Ascending aorta (tissue), 2 donors: ENCODE measurements at places on chromosomes 12 and 14.

DNA sequence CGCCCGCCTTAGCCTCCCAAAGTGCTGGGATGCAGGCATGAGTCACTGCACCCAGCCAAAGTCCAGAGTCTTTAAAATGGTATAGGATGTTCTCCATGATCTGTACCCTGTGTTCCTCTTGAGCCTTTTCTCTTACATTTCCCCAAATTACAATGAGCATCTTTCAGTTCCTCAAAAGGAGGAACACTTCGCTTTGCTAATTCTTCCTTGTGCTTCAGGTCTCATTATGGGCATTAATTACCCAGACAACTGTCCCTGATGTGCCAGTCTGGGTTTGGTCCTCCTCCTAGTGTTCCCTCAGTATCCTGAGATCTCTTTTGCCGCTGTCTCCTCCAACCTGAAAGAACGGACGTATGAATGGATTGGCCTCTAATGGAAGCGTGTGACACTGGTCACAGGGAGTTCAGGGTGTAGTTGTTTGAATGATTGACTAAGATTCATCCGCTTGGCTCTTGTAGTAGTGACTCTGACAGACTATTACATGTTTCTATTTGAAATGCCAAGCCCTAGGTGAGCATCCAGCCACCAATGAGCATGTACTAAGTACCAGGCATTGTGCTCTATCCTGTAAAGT, 8.2 kb downstream of the PRKCH start:
- no peak overlapping the region for H3K4me3 ChIP-seq
- no peaks in the 10 kb centered on the region for H3K27me3 ChIP-seq
- no peaks in the 10 kb centered on the region for H3K36me3 ChIP-seq
- H3K27ac ChIP-seq: no peak overlapping the region
- no peaks in the 10 kb centered on the region for H3K4me1 ChIP-seq

DNA sequence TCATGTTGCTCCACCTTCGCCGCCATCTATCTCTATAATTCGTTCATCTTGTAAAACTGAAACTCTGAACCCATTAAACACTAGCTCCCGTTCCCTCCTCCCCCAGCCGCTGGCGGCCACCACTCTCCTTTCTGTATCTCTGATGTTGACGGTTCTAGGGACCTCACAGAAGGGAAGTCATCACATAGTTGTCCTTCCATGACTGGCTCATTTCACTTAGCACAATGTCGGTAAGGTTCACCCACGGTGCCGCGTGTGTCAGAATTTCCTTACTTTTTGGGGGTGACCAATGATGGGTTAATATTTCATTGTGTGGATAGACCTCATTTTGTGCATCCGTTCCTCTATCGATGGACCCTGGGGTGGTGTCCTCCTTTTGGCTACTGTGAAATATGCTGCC, 2.0 kb upstream of the CACNA2D4 start:
- H3K27ac ChIP-seq: no peak overlapping the region
- no peak overlapping the region for H3K4me3 ChIP-seq
- H3K4me1 ChIP-seq: peaks cover 17% of the 10 kb centered on the region

DNA sequence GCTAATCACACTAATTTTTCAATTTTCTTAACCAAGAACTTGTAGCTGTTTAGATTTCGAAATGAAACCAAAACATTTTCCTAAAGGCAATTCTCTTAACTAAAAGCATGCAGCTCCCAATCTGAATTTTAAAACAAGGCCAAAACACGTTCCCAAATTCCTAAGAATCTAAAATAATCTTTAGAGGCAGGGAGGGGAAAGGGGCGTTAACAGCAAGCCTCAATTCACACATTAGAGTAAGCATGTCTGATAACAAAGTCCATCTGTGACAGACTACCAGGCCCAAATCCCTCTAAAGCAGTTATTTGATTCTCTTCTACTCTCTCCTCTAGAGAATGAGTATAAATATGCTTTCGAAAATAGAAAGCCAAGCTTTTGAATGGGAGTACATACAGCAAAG, 754 bp downstream of the ATG14 start:
- H3K27me3 ChIP-seq: no peaks in the 10 kb centered on the region
- no peaks in the 10 kb centered on the region for H3K36me3 ChIP-seq
- DNase-seq: no peak
- peaks cover 22% of the 10 kb centered on the region for H3K4me1 ChIP-seq

- H3K27me3 ChIP-seq: no peaks in the 10 kb centered on the region
- H3K4me3 ChIP-seq: no peak overlapping the region
- no peak overlapping the region for H3K27ac ChIP-seq
- H3K4me1 ChIP-seq: no peaks in the 10 kb centered on the region
- no peak for DNase-seq
These were observed 436.1 kb downstream of the TMEM132D start for GRCh38 chr12:129467726-129468125.
